ENCODE measurements at places on chromosomes 2 and 18.
A peak's percentile ranks its signal among the peaks of the same experiment; 100 is the strongest.

- no peak for DNase-seq
Observed at GRCh38 chr2:72131916-72132841, 15.5 kb downstream of the CYP26B1 start.

DNA sequence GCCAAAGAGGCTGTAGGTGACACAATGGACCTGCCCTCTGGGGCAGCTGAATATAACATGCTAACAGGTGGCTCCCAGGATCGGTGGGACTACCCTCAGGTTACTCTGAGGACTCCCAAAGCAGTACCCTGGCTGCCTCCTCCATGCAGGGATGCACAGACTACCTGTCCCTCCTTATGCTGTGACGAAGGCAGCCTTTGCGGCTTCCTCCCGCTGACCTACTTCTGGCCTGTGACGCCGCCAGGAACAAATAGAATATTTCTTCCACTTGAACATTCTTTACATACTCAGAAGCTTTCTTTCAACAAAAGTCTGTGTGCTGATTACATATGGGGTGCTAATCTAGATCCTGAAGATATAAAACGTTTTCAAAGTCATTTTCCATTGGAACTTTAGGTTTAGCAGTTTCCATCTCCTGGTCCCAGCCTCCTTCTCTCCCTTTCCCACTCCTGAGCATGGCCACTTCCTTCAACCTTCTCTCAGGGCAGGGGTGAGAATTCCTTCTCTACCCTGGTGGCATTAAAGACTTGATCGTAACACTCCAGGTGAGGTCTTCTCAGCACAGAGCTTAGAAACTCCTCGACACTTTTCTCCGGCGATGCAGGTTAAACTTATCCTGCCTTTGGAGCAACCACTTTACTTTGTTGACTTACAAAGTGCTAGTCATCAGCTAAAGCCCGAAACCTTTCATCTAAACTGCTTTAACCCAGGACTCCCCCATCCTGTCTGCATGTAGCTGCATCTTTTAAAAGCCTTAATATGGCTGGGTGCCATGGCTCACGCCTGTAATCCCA lies 58.9 kb upstream of the STK17B start:
- DNase-seq, result no peak

DNA sequence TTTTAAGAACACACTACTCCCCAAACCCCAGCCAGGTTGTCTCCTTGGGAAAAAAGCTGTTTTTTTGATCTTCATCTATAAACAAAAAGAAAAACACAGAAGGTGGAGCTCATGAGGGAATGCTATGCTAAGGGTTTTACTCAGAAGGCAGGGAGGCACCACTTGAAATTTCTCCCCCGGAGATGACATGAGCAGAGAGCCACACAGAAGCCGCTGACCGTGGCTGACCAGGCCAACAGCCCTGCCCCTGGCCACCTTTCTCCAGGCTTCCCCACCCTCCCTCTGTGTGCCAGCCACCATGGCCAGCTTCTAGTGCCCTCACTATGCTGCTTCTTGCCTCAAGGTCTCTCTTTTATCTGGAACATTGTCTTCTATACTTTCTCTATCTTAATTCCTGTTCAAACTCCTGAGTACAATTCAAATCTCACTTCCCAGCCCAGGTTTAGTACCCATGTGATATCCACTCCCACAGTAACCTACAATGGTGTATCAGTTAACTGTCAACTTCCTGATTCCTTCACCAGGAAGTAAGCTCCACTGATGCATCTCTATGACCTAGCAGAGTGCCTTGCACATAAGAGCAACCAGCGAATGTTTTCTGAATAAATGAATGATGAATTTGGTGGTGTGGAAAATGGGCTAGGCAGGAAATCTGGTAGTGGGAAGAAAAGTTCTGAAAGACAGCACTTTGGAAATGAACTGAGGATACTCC lies 15.3 kb downstream of the LAPTM4A start:
- DNase-seq, result no peak

- no peak for DNase-seq
Observed at GRCh38 chr2:57296795-57297517, 749.6 kb upstream of the VRK2 start.

GRCh38 chr2:136225950-136226835 lies 108.2 kb upstream of the CXCR4 start:
- peak; percentile 24 for DNase-seq

GRCh38 chr2:20543469-20544152 lies 96.7 kb downstream of the RHOB start:
- DNase-seq, result no peak

- no peak for DNase-seq
Observed at GRCh38 chr2:218318241-218318640, 25.9 kb upstream of the TMBIM1 start.

DNA sequence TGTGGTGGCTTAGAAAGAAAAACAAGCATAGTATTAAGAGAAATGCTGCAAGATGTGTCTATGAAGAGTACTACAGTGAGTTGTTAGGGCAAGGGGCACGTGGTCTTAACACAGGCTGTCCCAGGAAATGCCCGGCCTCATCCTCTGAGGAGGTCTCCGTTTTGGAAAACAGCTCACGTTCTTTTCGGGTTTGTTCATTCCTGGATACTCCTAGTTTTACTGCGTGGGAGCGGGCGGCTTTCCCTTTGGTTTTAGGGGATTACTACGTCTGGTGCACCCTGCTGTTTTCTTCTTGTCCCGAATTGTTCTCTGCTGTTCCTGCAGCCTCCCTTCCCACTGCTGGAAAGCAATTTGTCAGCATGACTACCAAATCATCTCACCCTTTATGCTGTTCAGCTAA lies 55.5 kb upstream of the RAB6D start:
- no peak for DNase-seq

- DNase-seq, result no peak
Observed at GRCh38 chr2:113755035-113755834, 1.2 kb downstream of the SLC35F5 start.

DNA sequence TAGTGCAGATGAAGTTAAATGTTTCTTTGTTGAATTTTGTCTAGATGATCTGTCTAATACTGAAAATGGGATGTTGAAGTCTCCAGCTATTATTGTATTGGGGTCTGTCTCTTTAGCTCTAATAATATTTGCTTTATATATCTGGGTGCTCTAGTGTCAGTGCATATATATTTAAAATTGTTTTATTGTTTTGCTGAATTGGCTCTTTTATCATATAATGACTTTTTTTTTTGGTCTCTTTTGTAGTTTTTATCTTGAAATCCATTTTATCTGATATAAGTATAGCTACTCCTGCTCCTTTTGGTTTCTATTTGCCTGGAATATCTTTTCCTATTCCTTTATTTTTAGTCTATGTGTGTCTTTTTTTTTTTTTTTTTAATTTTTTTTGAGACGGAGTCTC lies 79.2 kb downstream of the COMMD1 start:
- DNase-seq, result no peak

DNA sequence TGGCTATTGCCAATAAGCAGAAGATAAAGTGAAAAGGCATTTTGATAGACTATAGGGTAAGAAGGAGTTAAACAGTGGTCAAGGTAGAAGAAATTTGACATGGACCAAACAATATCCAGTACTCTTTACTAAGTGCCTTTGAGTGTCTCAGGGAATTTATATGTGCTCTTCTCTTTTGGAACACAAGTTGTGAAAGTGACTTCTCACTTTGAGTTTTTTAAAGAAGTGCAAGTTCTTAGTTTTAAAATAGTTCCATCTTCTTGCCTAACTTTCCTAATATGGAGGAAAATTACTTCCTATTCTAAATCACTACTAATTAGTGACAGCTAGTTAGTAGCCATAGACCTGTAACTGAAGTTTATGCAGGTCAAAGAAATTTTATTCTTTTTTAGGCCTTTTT lies 63.4 kb downstream of the AFTPH start:
- DNase-seq, result no peak

Data from KG1 (cell line).